NCI-H524 treated with DMSO at 0.1 percent for 48 hours (cell line): ENCODE measurements at places on chromosomes 2 and 18.

GRCh38 chr18:79876497-79876896, 75.0 kb downstream of the SLC66A2 start:
- no peak for DNase-seq

GRCh38 chr18:49479381-49480137, 7.5 kb downstream of the C18orf32 start:
- no peak for DNase-seq

- DNase-seq: peak; percentile 18
Measured at GRCh38 chr2:111116843-111117597, 3.7 kb upstream of the BCL2L11 start.

DNA sequence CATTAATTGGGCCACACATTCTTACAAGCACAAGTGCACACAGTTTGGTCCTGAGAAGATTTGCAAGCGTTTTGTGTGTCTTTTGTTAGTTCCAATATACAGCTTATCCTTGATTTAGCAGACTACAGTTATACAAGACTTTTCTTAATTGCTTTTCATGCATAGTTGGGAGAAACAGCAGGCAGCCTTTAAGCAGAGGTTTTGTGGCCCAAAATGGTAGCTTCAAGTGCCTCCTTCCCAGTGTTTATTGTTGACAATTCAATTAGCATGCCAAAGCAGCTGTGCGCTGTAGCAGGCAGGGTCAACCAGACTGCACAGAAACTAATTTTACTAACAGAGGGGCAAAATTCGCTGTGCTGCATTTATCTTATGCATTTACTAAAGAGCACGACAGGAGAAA, 47.5 kb downstream of the FRZB start:
- no peak for DNase-seq

GRCh38 chr2:195818526-195818925, 161.5 kb downstream of the SLC39A10 start:
- no peak for DNase-seq

DNA sequence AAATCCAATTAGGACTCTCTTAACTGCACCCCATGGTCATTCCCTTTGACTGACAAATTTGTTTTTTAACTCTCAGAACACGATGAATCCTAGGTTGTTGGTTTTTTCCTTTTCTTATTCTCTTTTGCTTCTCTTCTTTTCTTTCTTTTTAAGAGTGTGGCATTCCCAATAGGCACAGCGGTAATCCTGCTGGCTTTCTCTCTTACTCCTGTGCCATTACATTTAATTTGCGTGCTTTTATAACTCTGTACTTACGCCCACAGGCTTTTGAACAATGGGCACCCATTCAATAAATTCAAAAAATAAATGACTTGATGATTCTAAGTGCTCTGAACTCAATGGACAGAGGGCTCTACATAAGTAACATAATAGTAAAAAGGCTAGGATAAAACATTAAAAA, 189.0 kb upstream of the SMAD7 start:
- no peak for DNase-seq

DNA sequence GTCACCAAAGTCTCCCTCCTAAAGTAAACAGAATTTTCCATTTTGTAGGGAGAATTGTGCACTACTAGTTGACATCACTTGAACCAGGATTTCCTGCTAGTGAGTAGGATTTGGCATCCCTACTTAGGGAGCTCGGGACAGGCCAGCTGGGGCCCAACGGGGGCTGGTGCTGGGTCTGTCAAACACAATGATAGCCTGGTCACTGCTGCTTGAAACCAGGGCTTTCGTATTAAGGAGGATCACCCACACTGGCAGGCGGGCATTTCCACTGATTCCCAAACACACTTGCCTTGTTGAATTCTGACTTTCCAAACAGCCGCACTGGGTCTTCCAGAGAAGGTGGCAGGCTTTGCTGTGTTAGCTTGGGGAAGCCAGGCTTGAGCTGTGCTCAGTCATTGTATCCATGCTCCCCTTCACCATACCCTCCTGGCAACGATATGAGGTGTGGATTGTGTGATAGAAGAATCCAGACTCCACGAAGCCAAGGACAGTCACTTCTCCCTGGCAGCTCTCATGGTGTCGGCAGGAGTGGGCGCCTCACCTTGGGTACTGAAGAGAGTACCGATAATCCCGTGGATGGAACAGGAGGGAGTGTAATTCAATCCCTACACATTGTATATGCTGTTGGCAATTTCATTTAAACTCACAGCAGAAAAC, 7.5 kb downstream of the GDF7 start:
- DNase-seq: peak; percentile 13

DNA sequence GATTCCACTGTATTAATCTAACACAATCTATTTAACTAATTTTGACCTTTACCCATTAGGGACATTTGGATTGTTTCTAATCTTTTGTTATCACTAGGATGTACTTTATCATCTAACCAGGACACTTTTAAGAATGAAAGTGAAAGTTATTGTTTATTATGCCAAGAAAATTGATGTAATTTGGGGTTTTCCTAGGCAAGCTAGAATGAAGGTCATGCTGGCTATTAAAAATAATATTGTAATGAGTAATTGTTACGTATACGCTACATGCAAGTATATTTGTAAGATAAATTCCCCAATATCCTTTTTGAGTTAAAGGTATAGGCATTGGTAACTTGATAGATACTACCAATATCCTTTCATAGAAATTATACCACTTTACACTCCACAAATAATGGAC, 74.6 kb downstream of the COL5A2 start:
- no peak for DNase-seq

DNA sequence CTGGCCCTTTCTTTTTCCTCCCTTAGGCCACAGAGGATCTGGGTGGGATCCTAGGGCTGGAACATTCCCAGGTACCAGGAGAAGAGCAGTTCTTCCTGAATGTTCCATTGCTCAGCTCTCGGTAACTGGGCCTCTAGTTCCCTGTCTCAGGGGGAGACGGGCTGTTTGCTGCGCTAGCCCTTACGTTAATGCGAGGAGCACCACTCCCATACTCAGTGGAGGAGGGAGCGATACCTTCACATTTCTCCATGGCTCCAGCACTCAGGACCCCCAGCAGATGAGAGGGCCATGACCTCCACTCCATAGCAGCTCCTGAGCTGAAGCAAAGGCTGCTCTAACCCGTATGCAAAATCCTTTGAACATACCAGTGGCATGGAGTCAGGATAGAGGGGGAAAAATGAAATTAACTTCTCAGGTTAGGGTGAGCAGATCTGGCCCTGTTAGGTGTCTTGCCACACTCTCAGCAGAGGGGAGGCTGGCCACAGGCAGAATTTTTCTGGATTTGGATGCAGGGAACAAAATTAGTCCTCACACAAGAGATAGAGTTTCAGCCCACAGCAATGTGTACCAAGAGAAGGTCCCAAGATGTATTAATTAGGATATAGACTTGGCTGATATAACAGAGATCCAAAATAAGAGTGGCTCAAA, 206.7 kb downstream of the ZFP36L2 start:
- DNase-seq: no peak

DNA sequence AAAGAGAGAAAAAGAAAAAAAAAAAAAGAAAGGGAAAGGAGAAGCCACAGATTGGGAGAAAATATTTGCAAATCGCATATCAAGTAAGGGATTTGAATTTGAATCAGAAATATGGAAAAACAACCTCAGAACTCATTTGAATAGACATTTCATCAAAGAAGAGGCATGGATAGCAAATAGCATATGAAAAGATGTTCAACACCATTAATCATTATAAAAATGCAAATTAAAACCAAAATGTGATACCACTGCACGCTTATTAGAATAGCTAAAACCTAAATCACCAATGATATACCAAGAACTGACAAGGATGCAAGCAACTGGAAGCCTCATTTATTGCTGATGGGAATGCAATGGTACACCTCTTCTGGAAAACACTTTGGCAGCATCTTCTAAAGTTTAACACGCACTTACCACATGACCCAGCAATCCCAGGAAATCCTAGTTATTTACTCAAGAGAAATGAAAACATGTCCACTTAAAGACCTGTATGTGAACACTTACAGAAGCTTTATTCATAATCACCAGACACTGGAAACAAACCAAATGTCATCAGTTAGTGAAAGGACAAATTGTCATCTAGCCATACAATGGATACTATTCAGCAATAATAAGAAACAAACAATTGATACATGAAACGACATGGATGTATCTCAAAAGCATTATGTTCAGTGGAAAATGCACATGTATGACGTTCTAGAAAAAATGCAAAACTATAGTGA, 10.3 kb downstream of the DNER start:
- no peak for DNase-seq

- DNase-seq: no peak
Measured at GRCh38 chr2:230984393-230985220, 11.3 kb upstream of the SPATA3 start.

- DNase-seq: no peak
Measured at GRCh38 chr18:2979871-2980790, 32.8 kb downstream of the LPIN2 start.

- no peak for DNase-seq
Measured at GRCh38 chr2:45968946-45969584, 317.6 kb downstream of the PRKCE start.

DNA sequence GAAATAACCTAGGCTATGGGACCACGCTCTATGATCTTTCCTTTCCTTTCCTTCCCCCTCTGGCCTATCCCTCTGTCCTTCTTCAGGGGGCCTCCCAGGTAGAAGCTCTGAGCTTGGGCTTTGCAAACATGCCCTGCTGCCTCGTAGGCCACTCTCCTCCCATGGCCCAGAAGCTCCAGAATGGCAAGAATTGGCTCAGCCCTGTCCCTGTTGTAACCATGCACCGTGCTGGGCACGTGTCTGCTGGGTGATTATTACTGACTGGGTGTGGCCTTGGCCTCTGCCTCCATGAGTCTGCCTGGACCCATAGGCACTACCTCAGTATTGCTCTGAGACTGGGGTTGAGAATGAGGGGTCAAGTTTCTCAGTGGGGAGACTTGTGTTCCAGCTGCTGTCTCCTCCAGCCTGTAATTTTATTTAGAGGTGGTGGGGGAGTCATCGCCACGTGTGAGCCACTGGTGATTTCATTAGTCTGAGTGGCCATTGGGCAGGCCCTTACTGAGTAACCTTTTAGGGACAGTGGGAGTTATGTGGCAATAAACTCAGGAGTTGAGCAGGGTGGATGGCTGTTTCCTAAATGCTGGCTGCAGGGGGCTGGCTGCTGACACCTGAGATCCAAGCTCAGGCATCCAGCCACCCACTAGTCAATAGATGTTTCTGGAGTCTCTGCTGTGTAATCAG, 157.9 kb downstream of the CLIP4 start:
- DNase-seq: no peak

GRCh38 chr18:70195014-70195614, 10.4 kb downstream of the RTTN start:
- DNase-seq: no peak

GRCh38 chr2:179265082-179265510, 464 bp upstream of the SESTD1 start:
- DNase-seq: no peak

DNA sequence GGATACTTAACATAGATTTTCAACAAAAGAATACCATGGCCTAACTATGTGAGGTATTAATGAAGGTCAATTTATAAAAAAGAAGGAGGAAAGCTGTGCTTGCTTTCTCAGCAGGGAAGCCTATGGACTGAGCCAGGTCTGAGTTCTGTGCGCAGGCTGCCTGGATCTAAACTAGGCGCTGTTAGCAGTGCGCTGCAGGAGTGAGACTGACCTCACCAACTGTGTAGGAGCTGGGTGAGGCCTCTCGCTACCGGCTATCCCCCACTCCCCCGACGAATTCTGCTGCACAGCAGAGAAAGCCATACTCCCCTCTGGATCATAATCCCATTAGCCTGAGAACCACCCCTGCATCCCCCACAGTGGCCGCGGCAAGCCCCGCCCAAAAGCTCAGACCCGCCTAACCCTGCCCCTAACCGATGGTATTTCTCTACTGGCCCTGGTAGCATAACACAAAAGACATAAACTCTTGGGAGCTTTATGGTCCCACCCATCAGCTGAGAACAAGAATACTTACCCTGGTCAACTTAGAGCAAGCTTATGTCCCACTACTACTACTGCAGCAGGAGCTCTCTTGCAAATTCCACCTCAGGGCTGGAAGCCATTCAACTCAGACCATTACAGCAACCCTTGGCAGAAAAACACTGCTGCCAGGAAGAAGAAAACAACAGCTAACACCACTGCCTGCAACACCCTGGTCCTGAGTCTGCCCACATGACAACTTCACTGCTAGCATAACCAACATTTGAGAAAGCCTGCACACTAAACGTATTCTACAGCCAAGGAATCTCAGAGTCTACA, 28.0 kb downstream of the SULT1C2 start:
- DNase-seq: no peak

DNA sequence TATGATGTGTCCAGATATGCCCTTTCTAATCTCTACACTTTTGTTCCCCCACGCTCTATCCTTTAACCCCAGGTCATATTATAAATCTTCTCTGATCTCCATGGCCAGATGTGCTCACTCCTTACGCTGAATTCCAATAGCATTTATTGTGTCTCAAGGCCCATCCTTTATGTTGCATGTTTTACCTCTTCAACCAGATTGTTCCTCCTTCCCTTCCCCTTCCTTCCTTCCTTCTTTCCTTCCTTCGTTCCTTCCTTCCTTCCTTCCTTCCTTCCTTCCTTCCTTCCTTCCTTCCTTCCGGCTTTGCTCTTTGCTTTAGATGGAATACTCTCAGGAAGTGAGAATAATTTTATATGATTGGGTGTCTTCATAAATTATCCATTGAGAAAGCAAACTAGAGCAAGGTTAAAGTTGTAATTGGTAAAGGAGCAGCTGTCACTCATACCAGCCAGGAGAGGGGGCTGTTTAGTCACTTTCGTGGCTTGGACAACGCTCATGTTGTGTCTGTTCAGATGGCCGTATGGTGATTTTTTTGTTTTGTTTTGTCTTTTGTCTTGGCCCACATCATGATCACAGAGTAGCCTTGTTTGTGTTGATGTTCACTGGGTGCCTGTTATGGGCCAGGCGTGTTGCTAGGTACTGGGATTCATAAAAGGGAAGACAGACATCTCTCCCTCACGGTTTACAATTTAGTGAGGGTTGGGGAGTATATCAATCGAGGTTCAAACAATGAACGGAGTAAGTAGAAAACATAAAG, 68.0 kb downstream of the DAW1 start:
- no peak for DNase-seq

DNA sequence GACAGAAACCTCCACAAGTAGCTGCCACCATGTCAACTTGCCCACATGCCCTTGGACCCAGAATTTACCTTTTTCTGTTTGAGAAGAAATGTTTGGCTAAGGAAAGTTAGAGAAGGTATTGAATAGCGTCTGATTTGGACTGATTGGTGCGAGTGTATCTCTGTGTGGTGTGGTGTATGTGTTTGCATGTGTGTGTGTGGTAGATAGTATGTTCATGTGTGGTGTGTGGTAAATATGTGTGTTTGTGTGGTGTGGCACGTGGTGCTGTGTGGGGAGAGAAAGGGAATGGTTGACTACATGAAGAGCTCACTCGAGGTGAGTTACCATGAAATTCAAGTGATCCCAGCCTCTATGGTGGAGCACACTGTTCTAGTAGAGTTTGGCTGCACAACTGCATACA, 360.8 kb upstream of the SPHKAP start:
- no peak for DNase-seq

- DNase-seq: no peak
Measured at GRCh38 chr18:10659000-10659399, 133.2 kb downstream of the NAPG start.

- DNase-seq: no peak
Measured at GRCh38 chr2:127275356-127275755, 18.6 kb downstream of the ERCC3 start.
